ENCODE measurements at places on chromosomes 4 and X.

DNA sequence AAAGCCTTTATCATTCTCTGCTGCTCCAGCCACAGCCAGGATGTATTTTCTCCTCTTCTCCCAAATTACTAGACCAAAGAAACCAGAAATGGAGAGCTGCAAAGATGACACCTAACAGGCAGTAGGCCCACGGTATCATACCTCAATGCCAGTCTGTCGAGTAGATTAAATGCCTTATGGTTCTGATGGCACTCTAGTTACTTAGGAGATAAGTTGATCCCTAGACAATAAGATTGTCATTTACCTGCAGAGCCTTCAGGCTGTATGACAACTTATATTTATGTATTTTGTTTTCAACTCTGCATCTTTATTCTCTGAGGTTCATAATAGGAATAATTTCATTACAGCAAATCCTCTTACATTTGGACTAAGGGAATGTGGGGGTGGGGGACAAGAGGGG, 262.1 kb downstream of the LDB2 start:
- no peak for DNase-seq

- no peak for DNase-seq
Measured at GRCh38 chr4:833731-834367, 7.9 kb upstream of the CPLX1 start.

GRCh38 chr4:54076673-54077072, 12.3 kb upstream of the CHIC2 start:
- peak; percentile 62 for DNase-seq

DNA sequence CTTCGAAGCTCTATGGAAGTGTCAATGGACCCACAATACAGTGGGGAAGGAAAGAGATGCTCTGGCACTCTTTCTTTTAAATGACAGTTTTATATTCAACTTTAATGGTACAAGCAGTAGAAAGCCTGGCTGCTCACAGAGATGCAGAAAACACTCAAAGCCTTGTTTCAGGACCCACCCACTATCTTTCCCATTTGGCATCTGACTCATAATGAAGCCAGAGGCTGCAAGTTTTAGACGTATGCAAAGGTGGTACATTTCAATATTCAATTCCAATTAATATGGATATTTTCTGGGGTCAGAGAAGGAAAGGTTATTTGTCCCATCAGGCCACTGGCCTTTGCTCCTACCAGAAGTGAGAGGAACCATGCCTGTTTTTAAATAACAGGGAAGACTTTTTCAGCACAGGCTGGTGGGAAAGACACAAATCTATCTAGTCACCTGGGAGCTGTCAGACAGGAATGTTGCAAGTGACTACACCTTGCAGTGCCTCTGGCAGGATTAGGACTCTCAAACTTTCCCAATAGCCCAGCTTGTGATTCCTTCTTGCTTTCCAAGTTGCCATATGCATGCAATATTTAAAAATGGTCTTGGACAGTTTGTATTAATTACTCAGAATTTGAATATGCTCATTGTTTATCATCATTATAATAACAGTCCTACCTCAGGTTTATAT, 70.0 kb upstream of the RAB40AL start:
- DNase-seq = no peak

- DNase-seq = no peak
Measured at GRCh38 chrX:149473092-149473491, 32.0 kb downstream of the IDS start.

Data from fibroblast of skin of right biceps (primary cell).